ENCODE measurements at places on chromosomes 12 and 14. TPM values are rescaled to one million over a fixed set of nuclear protein-coding genes. Genes with fewer than 3 reads are reported as not detected.

Gene KRT75
- not detected for total RNA-seq

Gene SSPN
- not detected for total RNA-seq

Gene DCD
- not detected for total RNA-seq

DNA sequence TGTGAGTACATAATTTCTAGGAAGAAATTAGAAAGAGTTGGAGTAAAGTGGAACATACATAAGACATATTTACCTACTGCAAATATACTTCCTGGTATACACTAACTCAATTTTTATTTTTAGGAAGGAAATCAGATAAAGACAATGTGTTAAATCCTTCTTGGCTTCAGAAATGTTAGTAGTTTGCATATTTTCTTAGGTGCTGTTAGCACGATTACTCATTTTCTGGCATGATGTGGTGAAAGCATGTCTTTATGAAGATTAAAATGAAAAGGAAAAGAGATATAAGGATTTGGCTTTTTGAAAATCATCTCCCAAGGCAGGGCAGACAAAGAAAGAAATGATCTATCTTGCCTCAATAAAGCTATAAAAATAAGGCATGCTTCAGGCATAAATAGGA is 287.6 kb upstream of the E2F7 start:
- H3K4me1 ChIP-seq = no peaks in the 10 kb centered on the region
- H3K27me3 ChIP-seq = no peaks in the 10 kb centered on the region
- DNase-seq = no peak
- no peak overlapping the region for H3K4me3 ChIP-seq
- no peak overlapping the region for H3K27ac ChIP-seq

DNA sequence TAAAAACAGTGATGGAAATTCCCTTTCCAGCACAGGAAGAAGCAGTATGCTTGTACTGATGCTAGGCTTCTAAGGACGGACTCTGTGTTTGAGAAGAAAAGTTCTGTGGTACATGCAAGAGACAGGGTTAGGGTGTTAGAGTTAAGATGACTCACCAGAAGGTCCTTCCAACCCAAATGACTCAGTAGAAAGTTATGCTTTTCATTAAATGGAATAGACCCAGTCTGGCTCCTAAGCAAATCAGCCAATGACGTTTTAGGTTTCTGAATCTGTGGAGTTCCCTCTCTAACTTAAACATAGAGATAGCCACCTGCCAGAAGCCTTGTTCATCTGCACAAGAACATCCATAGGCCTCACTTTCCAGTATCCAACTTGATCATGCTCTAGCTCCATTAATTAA is 5.7 kb downstream of the PTHLH start:
- no peaks in the 10 kb centered on the region for H3K36me3 ChIP-seq
- H3K4me1 ChIP-seq = peaks cover 28% of the 10 kb centered on the region
- H3K4me3 ChIP-seq = no peak overlapping the region
- H3K27ac ChIP-seq = no peak overlapping the region

GRCh38 chr14:61568572-61569011 is 126.7 kb upstream of the HIF1A start:
- H3K27me3 ChIP-seq = no peaks in the 10 kb centered on the region
- DNase-seq = peak; percentile 71
- H3K36me3 ChIP-seq = peaks cover 3% of the 10 kb centered on the region
- peaks cover 87% of the 10 kb centered on the region for H3K4me1 ChIP-seq

DNA sequence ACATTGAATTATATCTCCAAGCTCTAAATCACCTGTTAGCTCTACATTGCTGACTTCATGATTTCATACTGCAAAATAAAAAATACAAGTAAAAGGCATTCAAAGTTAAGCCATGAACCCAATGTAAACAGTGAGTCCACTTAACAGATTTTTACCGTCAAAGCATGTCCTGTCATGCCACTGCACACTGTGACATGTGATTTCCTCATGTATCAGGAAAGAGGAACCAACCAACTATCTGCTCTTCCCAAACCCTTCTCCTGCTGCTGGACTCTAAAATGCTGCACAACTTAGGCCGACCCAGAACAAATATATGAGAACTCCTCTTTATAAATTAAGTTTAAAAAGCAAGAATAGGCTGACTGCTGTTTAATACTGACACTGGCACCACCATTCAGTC is 37.5 kb downstream of the TM7SF3 start:
- no peak overlapping the region for H3K27ac ChIP-seq
- peaks cover 16% of the 10 kb centered on the region for H3K36me3 ChIP-seq
- H3K27me3 ChIP-seq = no peaks in the 10 kb centered on the region
- no peak for DNase-seq
- peaks cover 4% of the 10 kb centered on the region for H3K4me1 ChIP-seq
- H3K4me3 ChIP-seq = no peak overlapping the region

GRCh38 chr14:31657917-31658316 is 96.7 kb downstream of the NUBPL start:
- H3K4me1 ChIP-seq = peaks cover 4% of the 10 kb centered on the region
- no peak overlapping the region for H3K27ac ChIP-seq
- H3K27me3 ChIP-seq = no peaks in the 10 kb centered on the region
- no peak overlapping the region for H3K4me3 ChIP-seq
- peaks cover 28% of the 10 kb centered on the region for H3K36me3 ChIP-seq
